Stimulated activated CD8-positive, alpha-beta memory T cell treated with anti-CD3 and anti-CD28 coated beads, Interleukin-7, amount 100 ng/mL, for 1 hour (primary cell): ENCODE measurements at places on chromosomes 11 and 22.

GRCh38 chr11:86446163-86446923 is 71.7 kb downstream of the CCDC81 start:
- no peak for DNase-seq

DNA sequence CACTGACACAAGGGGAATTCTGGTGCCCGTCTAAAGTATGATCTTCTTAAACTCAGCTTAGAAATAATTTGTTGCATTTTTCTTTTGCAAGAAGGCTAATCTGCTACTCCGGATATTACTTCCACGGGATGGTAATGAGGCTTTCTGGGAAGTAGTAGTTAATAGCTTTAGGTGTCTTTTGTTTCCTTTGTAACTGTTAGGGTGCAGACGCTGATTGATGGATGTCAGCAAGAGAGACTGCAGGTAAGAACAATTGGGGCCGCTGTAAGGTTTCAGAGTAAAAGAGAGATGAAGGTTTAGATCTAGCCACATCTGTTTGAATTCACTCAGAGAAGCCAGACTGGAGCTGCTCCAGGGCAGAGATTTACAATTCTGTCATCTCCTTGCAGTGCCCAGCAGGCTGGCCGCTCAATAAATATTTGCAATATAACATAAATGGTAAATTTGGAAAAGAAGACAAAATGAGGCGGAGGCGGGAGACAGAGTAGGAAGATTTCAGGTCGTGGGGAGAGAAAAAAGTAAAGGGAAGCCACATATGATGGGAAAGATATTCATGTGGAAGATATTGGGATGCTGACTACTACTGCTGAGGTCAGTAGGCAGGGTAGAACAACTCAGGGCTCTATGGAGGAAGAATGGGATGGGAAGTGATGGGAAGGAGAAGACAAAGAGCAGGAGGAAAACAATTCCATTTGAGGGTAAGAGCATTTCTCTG is 320.5 kb downstream of the AASDHPPT start:
- no peak for DNase-seq

DNA sequence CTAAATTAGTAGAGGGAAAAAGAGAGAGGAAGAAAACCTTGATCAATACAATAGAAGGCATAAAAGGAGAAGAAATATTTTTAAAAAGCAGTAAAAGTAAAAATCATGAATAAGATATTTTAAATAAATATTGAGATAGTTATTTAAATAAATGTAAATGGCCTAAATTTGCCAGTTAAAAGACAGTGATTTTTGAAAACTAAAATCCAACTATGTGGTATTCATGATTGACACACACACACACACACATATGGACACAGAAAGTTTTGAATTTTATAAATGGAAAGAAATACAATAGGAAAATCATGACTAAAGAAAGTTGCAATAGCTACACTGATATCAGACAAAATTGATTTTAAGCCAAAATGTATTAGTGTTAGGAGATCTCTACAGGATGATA is 313.1 kb downstream of the TBC1D22A start:
- no peak for DNase-seq

GRCh38 chr11:133939558-133939957 is 17.2 kb downstream of the IGSF9B start:
- no peak for DNase-seq

DNA sequence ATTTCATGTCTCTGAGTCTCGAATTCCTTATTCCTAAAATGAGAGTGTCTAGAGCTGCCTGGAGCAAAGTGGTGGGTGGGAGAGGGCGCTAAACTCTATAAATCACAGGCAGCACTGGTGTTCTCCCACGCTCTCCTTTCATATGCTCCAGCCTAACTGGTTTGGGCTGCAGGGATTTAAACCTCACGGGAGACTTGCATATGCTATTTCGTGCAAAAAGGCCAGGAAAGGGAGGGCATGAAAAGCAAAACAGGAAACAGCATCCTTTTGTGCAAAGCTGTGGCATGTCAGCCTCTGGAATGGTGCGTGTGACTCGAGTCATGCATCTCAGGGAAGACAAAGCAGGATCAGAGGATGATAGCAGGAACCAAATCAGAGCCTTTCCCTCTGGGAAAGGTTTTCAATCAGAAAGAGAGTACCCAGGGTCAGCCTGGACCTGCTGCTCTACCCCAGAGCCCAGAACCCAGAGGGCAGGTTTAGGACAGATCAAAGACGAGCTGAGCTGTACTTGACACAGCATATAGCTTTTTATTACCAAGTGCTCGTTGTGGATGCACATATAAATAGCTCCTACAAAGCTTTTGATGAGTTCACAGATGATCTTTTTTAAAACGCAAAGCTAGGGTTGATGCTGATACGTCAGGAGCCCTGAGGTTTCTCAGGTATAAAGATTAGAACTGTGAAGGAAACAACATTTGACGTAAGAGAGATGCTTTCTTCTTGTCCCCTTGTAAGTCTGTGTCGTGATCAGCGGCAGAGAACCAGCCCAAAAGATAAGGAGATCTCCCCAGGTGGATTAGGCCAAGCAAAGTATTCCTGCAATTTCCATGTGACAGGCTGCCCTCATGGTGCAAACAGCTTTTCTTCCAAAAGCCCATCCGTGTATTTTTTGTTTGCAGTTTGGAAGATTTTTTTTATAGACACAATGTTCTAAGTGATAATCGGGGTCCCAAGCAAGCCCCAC is 46.2 kb upstream of the YWHAH start:
- DNase-seq, result no peak

DNA sequence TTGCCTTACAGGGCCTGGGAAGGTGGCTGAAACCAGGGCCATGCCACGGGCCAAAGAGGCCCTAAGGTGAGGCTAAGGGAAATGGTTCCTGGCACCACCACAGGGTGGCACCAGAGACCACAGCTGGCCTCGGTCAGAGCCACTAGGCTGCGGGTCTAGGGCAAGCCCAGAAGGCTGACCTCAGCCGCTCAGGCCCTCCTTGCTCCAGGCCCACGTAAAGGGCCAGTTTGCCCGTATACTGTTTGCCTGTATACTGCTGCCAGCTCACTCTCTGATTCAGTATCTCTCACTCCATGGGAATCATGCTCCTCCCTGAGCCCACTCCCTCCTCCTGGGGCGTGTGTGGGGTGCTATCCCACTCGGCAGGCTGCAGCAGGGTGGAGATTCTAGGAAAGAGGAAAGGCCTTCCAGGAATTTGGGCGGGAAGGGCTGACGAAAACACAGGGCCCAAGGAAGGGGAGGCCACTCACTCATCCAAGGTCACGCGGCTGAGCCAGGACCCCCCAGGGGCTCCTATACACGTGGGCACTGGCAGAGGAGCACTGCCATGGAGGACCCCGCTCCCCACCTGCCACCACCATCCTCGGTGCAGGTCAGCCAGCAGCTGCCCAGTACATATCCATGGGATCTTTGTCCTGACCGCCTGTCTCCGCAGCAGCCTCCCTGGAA is 62.4 kb downstream of the NECTIN1 start:
- peak; percentile 27 for DNase-seq

DNA sequence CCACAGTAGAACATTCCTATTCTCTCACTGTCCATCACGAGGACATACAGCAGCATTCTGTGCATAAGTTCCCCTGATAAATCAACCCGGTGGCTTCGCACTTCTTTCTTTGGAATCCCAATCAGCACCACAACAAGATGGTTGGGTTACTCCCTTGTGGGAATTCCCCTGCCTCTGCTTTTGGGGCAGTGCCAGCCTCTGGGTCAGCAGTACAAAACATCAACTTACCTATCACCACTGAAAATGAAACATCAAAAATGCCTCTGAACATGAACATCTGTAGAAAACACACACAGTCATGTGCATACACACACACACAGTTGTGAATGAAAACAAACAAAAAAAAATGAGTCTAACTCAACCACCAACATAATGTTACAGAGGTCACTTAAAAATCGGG is 79.3 kb downstream of the KCNA4 start:
- no peak for DNase-seq

DNA sequence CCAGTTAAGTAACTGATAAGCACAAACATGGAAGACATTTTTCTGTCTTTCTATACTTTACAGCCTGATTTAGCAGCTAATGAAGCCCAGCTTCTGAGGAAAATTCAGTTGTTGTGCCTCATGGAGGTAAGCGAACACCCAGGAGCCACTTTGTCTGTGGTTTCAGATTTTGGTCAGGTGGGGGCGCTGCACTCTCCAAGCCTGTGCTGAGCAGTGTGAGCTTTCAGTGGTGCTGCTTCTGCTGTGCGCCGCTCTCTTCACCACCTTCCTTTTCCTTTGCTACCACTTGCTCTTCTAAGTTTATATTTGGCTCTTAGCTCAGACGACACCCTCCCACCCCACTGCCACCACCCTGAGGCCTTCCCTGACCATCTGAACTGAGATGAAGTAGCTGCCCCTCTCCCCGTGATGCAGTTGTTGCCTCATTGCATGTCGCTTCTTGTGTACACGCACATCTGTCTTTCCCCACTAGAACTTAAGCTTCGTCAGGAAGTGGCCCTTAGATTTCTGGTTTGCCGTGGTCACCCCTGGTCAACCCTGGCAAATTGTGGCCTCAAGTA is 14.0 kb downstream of the PSMD13 start:
- peak; percentile 66 for DNase-seq

DNA sequence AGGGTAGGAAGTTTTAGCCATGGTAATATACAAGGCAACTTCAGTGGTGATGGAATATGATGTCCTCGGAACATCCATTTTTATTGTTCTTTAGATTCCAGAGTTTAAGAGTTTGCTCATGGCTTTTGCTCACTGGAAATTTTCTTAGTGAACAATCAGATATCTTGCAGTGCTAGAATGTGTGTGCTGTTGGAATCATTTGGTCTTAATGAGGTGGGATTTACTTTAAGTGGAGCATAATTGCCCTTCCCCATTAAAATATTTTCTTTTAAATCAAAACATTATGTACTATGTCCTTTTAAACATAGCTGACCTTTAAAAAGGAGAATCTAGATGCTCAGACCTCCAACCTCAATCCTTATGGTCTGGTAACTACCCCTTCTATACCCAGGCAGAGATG is 77.3 kb upstream of the LDLRAD3 start:
- no peak for DNase-seq

DNA sequence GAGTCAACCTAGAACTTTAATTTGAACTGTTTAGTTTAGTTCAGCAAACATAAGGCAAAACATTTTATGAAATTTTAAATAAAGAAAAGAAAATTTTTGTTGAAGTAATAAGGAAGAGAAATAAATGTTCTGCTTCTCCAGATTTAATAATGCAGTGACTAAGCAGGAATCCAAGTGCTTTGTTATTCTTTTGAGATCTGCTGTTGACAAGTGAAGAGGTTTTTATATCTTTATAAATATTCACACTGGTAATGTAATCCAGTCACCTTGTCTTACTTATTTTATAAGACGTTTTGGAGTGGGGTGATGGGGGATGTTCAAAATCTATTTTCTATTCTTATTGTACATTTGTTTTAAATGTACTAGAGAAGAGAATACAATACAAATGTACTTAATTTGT is 725.9 kb upstream of the CCDC179 start:
- no peak for DNase-seq

DNA sequence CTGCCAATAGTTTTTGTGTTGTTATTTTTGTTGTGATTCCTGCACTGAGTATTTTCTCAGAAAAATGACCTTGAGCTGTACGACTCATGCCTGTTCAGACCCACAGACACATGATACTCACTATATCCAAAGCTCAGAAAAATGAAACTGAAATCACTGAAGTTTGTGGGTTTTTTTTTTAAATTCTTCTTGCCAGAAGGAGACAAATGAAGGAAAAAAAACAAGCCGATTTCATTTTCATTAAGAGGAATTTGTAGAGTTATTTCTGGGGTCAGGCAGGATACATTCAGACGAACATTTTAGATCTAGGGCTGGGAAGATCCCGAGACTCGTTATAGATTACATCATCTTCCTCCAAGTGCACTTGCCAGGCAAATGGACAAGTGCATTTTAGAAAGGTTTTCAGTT is 60.4 kb downstream of the BMAL1 start:
- DNase-seq, result no peak

DNA sequence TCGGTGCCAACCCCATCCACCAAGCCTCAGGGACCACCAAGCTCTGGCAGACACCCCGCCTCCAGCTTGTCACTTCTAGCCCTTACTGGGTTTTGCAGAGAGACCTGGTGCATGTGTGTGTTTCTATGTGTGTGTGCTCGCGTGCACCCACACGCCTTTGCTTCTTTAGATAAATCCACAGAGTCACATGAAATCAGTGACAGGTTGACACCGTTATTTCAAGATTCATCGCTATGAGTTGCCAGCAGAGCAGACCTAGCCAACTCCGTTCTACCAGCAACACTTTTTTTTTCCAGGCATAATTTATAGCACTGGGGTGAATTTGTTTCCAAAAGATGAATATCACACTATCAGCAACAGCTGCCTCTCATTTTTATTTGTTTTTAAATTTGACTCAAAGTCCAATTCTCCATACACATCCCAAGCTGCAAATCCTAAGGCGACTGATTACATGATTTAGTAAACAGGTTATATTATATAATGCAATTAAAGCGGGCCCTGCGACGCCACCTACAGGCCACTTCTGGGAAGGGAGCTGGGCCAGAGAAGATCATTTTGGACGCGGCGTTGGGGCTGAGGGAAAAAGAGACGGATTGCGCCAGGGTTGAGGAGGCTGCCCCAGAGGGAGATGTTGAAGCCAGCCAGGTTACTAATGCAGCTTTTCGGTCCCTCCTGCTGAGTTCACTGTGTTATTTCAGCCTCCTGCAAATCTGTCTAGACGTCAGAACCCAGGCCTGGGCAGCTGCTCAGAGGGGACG is 150.5 kb downstream of the FEZ1 start:
- DNase-seq, result no peak

DNA sequence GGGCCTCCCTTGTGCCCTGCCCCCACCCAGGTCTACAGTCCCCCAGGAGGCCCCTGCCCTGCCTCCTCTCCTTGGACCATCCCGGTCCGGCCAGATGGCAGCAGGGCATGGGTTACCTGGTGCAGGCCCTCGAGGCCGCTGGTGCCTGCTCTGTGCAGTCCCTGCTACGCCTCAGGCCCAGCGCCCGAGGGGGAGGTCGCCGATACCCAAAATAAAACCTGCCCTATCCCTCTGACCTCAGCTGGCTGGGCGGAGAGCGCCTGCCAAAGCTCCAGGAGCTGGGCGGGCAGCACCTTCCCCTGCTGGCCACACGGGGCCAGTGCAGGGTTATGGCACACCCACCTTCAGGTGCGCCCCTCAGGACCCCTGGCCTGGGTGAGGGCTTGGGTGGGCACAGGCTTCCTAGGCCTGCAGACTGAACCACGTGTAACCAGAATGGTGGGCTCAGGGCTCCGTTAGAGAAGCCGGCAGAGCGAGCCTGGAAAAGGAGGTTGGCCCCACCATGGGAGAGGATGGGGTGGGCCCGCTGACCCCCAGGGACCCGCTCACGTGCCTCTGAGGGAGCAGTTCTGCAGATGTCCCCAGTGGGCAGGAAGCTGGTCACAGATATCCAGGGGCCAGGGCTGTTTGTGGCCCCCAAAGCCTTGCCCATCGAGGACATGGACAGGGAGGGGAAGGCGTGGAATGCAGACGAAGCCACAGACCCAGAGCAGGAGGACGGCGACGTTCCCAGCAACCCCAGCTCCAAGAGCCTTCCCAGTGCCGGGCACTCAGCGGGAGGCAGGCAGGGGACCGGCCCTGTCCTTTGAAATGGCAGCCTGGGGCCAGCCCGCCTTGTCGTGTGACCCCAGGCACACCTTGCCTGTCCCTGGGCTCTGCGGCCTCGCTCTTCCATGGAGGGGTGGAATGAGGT is 1.7 kb upstream of the TNNT3 start:
- no peak for DNase-seq
